EH (cell line): ENCODE measurements at places on chromosomes 1 and 21.

GRCh38 chr21:25964015-25964414 is 206.6 kb downstream of the APP start:
- DNase-seq: no peak

DNA sequence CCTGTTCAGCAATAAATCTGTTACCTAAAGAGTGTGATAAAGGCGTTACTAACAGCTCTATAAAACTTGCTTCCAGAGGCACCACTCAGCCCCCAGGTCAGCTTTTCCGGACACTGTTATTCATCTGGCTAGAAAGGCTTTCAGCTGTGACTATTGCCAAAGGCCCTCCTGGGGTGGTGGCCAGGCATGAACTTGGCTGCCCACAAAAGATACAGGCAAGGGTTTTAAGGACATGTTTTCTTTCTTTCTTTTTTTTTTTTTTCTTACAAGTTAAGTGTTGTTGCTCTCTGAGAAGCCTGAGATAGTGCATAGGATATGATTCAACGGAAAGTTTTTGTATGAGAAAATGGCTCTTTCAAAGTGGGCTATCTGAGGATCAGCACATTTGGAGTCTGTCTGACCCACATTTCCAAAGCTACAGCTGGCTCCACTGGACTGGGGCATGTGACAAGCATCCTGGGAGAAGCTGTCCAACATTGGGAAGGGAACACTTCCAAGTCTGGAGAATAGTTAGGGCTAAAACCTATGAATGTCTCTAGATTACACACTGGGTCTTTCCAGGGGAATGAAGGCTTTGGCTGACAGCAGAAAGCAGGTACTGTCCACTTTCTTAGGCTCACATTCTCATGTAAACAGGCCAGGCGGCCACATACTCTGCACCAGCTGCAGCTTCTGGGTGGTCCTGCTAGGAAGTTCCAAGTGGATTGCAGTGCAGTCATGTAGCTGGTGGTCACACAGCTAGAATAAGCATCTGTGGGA is 639.7 kb downstream of the LMO4 start:
- DNase-seq: peak; percentile 69

GRCh38 chr1:26838474-26839338 is 12.2 kb downstream of the ZDHHC18 start:
- DNase-seq: no peak

DNA sequence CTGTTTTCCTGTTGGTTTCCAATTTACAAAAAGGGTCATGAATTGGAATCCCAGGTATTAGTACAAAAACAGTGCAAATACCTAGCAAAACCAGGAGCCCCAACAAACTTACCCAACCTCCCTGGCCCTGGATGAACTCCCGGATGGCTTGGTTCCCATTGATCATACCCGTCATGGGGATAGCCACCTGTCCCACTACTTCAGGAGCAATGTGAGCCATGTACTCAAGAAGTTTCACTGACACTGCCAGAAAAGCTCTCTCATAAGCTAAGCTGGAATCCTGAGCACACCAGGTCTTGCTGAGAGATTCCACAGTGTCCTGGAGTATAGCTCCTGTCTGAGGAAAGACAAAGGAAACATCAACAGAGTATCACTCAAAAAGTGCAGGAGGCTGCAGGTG is 5.7 kb downstream of the BCL2L15 start:
- DNase-seq: no peak
